Muscle of leg (tissue), 16 donors: ENCODE measurements at places on chromosomes 4 and X.

- peak; percentile 10 for DNase-seq
Observed at GRCh38 chrX:113059714-113060113, 219.1 kb upstream of the AMOT start.

DNA sequence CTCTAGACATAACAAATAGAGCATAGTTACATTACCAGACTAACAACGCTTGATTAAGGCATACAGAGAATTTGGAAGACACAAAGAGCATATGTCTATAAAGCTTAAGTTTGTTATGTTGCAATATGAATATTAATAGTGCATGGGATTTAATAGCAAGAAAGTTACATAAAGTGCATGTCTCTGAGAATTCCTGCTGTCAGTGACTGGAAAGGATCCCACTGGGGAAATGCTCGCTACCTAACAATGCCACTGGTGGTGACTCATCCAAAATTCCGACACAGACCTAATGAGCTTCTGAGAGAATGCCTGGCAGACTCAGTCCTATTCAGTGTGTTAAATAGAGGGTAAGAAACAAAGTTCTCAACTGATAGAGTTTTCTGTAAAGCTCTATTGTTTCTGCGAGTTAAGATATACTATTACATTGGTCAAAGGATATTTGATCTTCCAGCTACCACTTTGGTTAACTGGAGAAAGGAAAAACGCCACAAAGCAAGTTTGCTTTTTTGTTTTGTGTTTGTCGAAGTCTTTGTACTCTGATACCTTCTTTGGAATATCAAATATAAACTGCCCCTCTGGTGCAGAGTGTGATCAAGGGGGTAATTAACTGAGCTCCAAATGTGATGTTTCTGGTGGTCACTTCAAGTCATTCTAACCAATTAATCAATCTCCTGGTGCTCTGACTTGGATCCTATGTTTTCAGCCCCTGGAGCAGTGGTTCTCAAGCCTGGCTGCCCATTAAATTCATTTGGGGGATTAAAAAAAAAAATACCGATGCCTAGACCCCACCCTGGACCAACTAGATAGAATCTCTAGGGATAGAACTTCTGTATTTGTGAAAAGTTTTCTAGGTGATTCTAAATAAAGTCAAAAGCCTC, 107.9 kb downstream of the PALLD start:
- peak; percentile 73 for DNase-seq

- DNase-seq: no peak
Observed at GRCh38 chr4:40963897-40964478, 214.2 kb downstream of the NSUN7 start.

GRCh38 chrX:42755815-42756214, 22.1 kb downstream of the PPP1R2C start:
- no peak for DNase-seq

GRCh38 chr4:145613566-145614232, 5.5 kb upstream of the MMAA start:
- no peak for DNase-seq

- DNase-seq: peak; percentile 48
Observed at GRCh38 chr4:184313702-184314659, 96.3 kb upstream of the ENPP6 start.

DNA sequence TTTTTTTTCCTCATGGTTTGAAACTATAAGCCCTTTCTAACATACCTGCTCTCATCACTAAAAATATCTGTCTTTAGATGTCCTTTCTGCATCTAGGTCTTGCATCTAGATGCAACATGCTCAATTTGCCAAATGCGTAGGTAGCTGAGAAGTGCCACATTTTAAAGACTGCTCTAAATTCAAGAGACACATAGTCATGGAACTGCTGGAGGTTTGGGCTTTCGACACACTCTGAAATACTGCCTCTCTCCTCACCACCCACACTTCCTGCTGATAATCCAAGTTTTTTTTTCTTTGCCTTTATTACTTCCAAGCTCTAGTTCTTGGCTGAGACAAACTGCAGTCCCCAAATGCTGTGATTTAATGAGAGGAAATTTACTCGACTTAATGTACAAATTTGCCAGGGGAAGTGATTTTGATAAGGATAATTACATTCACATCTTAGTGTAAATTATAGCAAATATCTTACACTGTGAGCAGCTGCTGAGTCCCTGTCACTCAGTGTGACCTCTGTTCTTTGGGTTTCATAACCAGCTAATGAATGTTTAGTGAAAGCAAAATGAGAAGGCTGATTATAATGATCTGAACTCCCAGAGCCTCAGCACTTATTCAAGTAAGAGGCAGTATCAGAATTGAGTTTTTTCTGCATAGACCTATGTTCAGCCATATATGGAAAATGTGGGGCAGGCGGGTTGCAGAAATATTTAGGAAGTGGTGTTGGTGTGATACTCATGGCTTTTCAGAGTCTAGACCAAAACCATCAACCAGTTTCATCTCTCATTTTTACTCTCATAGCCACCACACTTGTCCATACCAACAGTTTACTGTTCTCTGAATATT, 31.3 kb downstream of the DRD5 start:
- DNase-seq: peak; percentile 25

GRCh38 chr4:38497121-38497520, 166.9 kb upstream of the KLF3 start:
- peak; percentile 25 for DNase-seq

DNA sequence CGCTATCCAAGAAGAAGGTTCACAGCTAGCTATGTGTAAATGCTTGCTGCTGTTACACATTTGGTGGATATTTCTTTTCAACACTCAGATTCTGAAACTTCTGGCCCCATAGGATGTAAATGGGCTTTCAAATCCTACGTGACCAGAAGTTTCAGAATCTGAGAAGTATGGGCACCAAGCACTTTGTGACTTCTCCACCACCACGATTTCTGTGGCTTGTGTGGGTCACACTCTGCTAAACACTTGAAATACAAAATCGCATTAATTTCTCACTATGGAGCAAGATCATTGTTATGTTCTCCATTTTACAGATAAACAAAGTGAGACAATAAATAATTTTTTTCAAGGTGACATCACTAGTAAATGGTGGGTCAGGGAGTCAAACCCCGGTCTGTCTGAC, 259.4 kb upstream of the JADE1 start:
- DNase-seq: no peak

GRCh38 chrX:115449742-115450141, 111.2 kb upstream of the PLS3 start:
- peak; percentile 56 for DNase-seq

GRCh38 chr4:94349193-94349592, 6.6 kb upstream of the HPGDS start:
- DNase-seq: peak; percentile 72

- no peak for DNase-seq
Observed at GRCh38 chrX:150879855-150880807, 18.3 kb downstream of the CD99L2 start.

DNA sequence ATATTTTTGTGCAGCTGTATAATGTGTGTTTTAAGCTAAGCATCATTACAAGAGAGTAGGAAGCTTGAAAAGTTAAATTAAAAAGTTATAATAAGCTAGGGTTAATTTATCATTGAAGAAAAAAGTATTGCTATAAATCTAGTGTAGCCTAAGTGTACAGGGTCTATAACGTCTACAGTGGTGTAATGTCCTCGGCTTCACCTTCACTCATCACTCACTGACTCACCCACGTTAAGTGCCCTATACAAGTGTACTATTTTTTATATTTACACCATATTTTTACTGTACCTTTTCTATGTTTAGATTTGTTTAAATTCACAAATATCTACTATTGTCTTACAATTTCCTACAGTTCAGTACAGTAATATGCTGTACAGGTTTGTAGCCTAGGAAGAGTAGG, 23.5 kb downstream of the ARAP2 start:
- DNase-seq: no peak

GRCh38 chr4:2335729-2336101, 73.8 kb upstream of the MXD4 start:
- no peak for DNase-seq
